ENCODE measurements at places on chromosomes 4 and X.

DNA sequence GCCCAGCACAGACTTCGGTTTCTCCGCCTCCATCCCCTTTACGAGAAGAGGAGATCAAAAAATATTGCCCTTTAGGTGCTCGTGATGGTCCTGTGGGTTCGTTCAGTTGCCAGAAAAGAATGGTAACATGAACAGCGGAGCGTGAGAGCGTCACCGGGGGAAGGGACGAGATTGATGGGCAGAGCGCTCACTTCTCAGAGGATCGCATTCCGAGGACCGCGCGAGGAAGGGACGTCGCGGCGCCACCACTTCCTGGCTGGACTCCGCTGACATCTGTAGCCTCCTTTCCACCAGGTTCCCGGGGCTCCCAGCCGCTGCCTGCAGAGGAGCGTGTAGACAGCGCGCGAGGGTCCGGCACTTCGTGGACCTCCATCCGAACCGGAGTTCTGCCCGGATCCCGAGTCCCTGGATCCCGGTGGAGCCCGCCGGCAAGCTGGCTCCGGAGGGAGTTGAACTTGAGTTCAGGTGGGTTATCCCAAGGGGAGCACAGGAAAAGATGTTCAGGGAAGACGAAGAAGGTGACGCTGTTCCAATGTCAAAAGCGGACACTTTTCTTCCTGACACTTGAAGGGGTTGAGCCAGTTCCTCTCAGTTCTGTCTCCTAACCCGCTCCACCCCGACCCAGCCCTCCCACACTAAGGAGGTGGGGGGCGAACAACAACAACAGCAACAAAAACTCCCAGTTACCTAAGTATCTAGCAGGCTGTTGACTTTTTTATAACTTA is 484 bp downstream of the GALNTL6 start:
- no peak for DNase-seq

- DNase-seq = no peak
Observed at GRCh38 chrX:48800574-48801279, 1.1 kb upstream of the HDAC6 start.

DNA sequence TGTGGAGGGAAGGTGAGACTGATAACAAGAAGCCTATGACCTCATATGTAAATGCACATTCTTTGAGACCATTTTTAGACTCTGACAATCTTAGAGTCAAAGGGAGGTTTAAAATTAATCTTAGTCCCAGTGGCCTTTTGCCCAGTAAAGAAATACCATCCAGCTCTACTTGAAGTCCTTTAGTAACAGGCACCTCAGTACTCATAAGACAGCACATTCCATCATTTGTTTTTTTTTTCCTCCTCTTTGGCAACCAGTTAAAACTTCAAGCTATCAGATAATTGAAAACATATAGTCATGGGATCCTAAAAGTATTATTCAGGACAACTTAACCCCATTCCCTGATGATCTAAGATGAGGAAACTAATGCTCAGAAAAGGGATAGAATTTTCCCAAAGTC is 4.6 kb downstream of the EDA2R start:
- DNase-seq = no peak

DNA sequence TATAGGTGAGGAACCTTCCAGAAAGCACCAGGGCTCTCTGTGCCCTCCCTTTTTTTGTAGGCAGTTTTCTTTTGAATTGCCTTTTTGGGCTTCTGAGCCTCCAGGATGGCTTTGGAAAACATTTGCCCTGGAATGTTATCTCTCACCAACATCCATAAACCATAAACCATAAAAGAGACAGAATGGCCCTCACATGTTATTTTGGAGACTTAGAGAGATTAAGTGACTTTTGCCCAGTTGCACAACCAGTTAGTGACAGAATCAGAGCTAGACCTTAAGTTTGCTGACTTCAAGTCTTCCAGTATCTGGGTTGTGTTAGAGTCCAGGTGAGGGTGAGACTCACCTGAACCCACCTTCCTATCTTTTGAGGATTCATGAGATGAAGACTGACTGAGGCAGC is 153.0 kb upstream of the STX18 start:
- DNase-seq = no peak

DNA sequence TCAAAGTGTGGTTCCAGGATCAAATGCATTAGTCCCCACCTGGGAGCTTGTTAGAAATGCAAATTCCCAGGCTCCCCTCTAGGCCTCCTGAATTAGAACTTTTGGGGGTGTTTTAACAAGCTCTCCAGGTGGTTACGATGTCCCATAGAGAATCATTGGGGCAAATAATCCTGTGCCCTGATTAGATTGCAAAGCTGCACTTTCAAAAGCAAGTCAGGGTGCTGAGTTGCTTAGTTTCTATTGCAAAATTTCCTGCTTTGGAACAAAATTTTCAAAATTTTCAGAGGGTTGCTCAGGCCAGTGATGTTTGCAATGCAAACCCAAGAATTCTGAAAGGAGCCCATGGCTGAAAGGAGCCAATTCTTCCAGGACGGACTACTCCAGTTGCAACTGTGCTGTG is 71.0 kb downstream of the MGST2 start:
- DNase-seq = no peak

DNA sequence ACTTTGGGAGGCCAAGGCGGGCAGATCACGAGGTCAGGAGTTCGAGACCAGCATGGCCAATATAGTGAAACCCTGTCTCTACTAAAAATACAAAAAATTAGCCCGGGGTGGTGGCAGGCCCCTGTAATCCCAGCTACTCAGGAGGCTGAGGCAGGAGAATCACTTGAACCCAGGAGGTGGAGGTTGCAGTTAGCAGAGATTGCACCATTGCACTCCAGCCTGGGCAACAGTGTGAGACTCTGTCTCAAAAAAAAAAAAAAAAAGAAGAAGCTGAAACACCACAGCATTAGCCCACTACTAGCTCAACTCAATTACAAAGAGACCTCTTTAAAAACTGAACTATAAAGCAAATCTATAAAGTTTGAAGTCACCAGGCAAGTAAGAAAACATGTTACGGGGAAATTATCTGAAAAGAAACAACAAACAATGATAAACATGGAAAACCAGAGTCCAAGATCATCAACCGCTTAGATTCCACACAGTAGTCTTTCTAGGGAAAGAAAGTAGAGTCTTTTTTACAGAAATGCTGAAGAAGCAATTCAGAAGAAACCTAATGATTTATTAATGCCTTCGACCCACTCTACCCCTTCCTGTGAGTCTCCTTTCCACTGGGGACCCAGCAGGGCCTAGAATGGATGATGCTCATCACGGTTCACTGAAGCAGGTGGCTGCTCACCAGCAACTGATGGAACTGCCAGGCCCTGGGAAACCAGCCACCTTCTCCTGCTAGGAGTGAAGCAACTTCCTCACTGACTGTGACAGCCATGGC is 6.6 kb downstream of the SAT1 start:
- DNase-seq = no peak

GRCh38 chr4:154622598-154622997 is 10.1 kb upstream of the FGG start:
- DNase-seq = no peak

Data from stimulated activated CD8-positive, alpha-beta memory T cell treated with anti-CD3 and anti-CD28 coated beads, Interleukin-7, amount 100 ng/mL, for 1 hour (primary cell).